Endothelial cell of umbilical vein (primary cell): ENCODE measurements at places on chromosomes 3 and 15. TPM values are rescaled to one million over a fixed set of nuclear protein-coding genes. Genes with fewer than 3 reads are reported as not detected.

The TMEM207 gene
- not detected in 2 replicates for total RNA-seq

The MASP1 gene
- total RNA-seq, result 0.31 TPM in 1 of 2 replicates, not detected in the other

The KCNAB1 gene
- 11.7 TPM in 1 of 2 replicates, not detected in the other for total RNA-seq

The TP63 gene
- total RNA-seq, result not detected in 2 replicates

The RASA2 gene
- 14.2 and 20.2 TPM in 2 replicates for total RNA-seq

The KNG1 gene
- not detected in 2 replicates for total RNA-seq

The GRM2 gene
- total RNA-seq, result 0.51 TPM in 2 replicates

The GPR171 gene
- total RNA-seq, result not detected in 2 replicates

The TRIM42 gene
- not detected in 2 replicates for total RNA-seq

The NPAP1 gene
- total RNA-seq, result not detected in 2 replicates

The CHRNA7 gene
- 2.6 and 2.7 TPM in 2 replicates for total RNA-seq

The CIDEC gene
- total RNA-seq, result not detected in 2 replicates

The CYP1A2 gene
- not detected in 2 replicates for total RNA-seq

The CAMK1 gene
- 23.5 and 25.7 TPM in 2 replicates for total RNA-seq

The PPP1R14D gene
- total RNA-seq, result not detected in 2 replicates

The CPA3 gene
- total RNA-seq, result 1.7 and 3.3 TPM in 2 replicates

The YEATS2 gene
- total RNA-seq, result 59.1 and 59.9 TPM in 2 replicates

The IMPDH2 gene
- total RNA-seq, result 189 and 195 TPM in 2 replicates

The CHRD gene
- 0.40 and 0.53 TPM in 2 replicates for total RNA-seq

The GREM1 gene
- total RNA-seq, result 0.44 TPM in 1 of 2 replicates, not detected in the other

The MRPL3 gene
- total RNA-seq, result 68.2 and 68.8 TPM in 2 replicates

The APOD gene
- 1.8 and 2.9 TPM in 2 replicates for total RNA-seq

The UPK1B gene
- total RNA-seq, result not detected in 2 replicates

The PAQR9 gene
- total RNA-seq, result not detected in 2 replicates

The INAFM2 gene
- 23.6 and 24.1 TPM in 2 replicates for total RNA-seq

The STX19 gene
- total RNA-seq, result not detected in 2 replicates

The UROC1 gene
- not detected in 2 replicates for total RNA-seq

The LRRC15 gene
- total RNA-seq, result not detected in 2 replicates

The HEXA gene
- total RNA-seq, result 100 and 108 TPM in 2 replicates

The MED12L gene
- total RNA-seq, result 0.23 and 0.27 TPM in 2 replicates

The CDHR4 gene
- not detected in 2 replicates for total RNA-seq

The GABRG3 gene
- not detected in 2 replicates for total RNA-seq

The RBMS3 gene
- 37.3 and 42.3 TPM in 2 replicates for total RNA-seq

The MME gene
- 8.4 and 10.5 TPM in 2 replicates for total RNA-seq

The DCLK3 gene
- total RNA-seq, result not detected in 2 replicates

The PROK2 gene
- total RNA-seq, result not detected in 2 replicates

The SCN5A gene
- 13.1 and 20.0 TPM in 2 replicates for total RNA-seq

The CD80 gene
- total RNA-seq, result not detected in 2 replicates

The CLSTN2 gene
- 0.38 TPM in 1 of 2 replicates, not detected in the other for total RNA-seq

The CEMIP gene
- total RNA-seq, result not detected in 2 replicates

The CD47 gene
- 30.3 and 32.2 TPM in 2 replicates for total RNA-seq

The CXCR6 gene
- total RNA-seq, result not detected in 2 replicates

The ISL2 gene
- total RNA-seq, result not detected in 2 replicates

The CYP8B1 gene
- not detected in 2 replicates for total RNA-seq

The CPB1 gene
- total RNA-seq, result not detected in 2 replicates

The EIF2A gene
- total RNA-seq, result 97.6 and 104 TPM in 2 replicates

The EPM2AIP1 gene
- 13.9 and 15.1 TPM in 2 replicates for total RNA-seq

The MGLL gene
- 60.2 and 60.9 TPM in 2 replicates for total RNA-seq

The PLSCR4 gene
- total RNA-seq, result 81.5 and 91.8 TPM in 2 replicates

The DAZL gene
- total RNA-seq, result not detected in 2 replicates

The PSMD6 gene
- 89.4 and 90.8 TPM in 2 replicates for total RNA-seq

The IVD gene
- total RNA-seq, result 62.5 and 64.3 TPM in 2 replicates

The ARL8B gene
- total RNA-seq, result 58.0 and 58.2 TPM in 2 replicates
